Activated naive CD8-positive, alpha-beta T cell treated with anti-CD3 and anti-CD28 coated beads, Interleukin-2, amount 50 U/mL, for 16 hours (primary cell): ENCODE measurements at places on chromosomes 1 and 21.

DNA sequence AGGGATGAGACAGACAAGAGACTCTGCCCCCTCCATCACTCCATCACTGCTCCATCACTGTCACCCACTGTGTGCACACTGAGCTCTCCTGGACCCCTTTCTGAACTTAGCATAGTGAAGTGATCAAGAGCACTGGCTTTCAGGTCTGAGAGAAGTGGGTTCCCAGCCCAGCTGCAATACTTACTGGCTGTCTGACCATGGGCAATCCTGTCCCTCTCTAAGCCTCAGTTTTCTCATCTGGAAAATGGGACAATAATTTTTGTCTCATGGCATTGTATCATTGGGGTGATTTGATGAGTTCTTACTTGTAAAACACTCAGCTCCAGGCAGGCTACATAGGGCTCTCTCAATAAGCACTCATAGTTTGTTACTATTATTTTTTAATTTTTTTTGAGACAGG, 7.5 kb upstream of the RPS6KA1 start:
- no peak for DNase-seq

- DNase-seq: no peak
These were observed 35.0 kb upstream of the AGO1 start for GRCh38 chr1:35847935-35848565.

DNA sequence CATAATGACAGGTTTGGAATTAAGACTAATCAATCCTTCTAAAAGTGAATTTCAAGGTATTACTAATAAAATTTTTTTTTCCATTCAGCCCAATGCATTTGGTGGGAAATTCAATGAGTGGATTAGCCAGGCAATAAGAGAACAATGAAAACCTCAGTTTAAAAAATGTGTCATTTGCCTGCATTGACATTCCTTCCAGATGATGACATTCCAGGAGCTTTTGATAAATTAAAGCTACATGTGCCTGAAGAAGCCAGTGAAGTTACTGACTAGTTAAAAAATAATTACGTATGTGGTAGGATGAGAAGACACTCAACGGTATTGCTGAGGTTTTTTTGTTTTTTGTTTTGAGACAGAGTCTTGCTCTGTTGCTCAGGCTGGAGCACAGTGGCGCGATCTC, 37.9 kb upstream of the RC3H1 start:
- no peak for DNase-seq

DNA sequence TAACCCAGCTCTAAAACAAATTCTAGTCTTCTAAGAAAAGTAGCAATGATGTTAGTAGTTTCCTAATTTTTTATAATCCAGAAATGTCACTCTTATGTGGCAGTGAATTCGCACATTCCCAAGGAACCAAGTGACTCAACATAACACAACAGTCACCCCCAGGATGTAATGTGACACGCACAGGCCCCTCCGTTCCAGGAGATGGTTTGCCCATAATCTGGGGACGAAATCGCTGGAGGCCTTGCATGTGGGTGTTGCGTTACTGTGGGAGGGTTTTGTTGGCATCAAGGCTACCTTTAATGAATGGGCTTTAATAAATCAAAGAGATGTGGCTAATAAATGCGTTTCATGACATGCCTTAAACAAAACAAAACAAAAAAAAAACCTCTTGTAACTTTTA, 50.9 kb downstream of the EVA1C start:
- DNase-seq: no peak

- no peak for DNase-seq
These were observed 15.0 kb downstream of the DISP1 start for GRCh38 chr1:222829868-222830267.

- no peak for DNase-seq
These were observed 210.4 kb downstream of the KCNK2 start for GRCh38 chr1:215292932-215293331.

- DNase-seq: no peak
These were observed 4.8 kb upstream of the GNPAT start for GRCh38 chr1:231236208-231236591.

DNA sequence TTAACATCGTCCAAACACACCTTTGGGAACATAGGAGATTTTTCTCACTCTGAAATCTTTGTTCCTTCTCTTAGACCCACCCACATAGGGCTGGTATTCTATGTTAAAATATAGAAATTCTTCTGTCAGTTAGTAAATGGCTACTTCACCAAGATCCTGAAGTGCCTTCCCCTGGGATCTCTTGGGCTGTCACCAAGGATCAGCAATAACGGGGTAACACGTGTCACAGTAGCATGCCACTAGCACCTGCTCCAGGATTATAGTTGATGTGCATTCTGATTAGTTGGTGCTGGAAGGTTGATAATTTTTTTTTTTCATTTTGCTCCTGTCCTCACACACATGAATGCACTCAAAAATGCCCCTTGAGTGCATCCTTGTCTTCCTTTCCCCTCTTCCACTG, 298.7 kb downstream of the NTNG1 start:
- no peak for DNase-seq

- no peak for DNase-seq
These were observed 90.7 kb downstream of the IGSF21 start for GRCh38 chr1:18198260-18198659.

GRCh38 chr1:63327417-63328054, 5.2 kb downstream of the FOXD3 start:
- DNase-seq: no peak

- DNase-seq: peak; percentile 49
These were observed 5.3 kb upstream of the TUFT1 start for GRCh38 chr1:151534662-151535278.

DNA sequence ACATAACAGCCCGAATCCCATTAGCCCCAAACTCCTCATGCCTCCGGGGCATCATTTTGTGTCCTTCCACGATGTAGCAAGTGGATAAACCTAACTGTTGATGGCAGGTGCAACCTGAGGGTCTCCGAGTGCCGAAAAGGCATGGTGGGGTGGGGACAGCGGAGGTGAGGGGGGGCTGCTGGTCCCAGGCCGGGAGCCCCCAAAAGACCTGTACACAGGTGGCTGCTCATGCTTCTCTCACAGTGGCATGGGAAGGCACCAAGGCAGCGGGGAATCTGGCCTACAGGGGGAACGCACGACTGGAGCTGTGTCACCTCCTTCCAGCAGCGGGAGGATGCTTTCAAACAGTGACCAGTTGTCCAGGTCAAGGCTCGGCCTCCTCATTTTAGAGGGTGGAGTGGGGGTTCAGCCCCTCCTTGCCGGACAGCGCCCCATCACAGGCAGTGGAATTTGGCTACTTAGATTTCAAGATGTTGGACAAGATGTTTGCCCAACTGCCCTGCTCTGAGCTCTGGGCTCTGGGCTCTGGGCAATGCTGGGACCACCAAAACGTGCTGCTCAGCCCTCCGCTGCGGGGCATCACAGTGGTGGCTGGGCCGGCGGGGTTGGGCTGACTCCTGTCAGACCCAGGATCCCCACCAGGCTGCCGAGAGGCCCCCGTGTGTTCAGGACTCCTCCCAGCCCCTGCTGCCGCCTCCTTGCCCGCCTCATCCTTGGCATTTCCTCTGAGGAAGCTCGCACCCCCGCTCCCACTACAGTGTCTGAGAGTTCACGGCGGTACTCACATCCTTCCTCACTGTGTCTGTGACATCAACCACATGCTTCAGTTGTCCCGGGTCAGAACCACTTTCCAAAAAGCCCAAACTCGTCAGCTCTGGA, 7.6 kb downstream of the DNMT3L start:
- DNase-seq: no peak
